Liver (tissue), 10 donors: ENCODE measurements at places on chromosomes 3 and 15.

DNA sequence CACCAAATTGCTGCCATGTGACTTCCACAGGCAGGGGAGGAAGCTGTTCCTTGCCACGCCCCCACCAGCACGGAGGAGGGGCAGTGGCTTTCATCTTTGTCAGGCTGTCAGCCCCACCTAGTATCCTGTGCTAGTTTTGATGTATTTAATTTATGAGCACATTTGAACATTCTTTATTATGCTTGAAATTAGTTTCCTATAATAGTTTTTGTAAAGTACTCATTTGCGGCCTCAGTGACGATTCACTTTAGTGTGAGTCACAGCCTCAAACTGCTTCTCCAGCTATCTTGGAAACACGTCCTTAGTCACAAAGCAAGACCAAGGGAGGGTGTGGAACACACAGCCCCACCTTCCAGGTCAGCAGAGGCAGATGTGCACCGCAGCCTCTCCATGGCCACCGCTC, 239.9 kb upstream of the ATP10A start:
- peaks cover 2% of the 10 kb centered on the region for H3K27me3 ChIP-seq
- no peak for DNase-seq
- H3K4me1 ChIP-seq = no peaks in the 10 kb centered on the region
- no peak overlapping the region for H3K27ac ChIP-seq
- no peak overlapping the region for H3K4me3 ChIP-seq

DNA sequence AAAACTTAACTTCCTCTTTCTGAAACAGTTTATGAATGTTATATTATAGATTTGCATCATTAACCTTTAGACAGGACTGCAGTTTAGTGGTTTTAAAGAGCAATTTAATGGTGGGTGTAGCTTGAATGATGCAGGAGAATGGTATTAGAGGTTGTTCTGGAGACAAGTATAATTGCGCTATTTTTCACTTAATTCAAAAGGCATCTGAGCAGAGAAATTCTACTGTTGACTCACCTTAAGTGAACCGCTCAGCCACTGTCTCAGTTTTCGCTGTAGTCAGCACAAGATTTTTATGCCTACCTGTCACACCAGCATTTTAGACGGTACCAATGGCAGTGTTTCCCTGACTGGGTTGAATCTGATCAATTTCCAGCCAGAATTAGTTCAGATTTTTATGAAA, 348.8 kb upstream of the DCBLD2 start:
- no peak overlapping the region for H3K4me3 ChIP-seq
- H3K36me3 ChIP-seq = no peaks in the 10 kb centered on the region
- H3K4me1 ChIP-seq = peaks cover 4% of the 10 kb centered on the region
- no peaks in the 10 kb centered on the region for H3K27me3 ChIP-seq
- DNase-seq = no peak

DNA sequence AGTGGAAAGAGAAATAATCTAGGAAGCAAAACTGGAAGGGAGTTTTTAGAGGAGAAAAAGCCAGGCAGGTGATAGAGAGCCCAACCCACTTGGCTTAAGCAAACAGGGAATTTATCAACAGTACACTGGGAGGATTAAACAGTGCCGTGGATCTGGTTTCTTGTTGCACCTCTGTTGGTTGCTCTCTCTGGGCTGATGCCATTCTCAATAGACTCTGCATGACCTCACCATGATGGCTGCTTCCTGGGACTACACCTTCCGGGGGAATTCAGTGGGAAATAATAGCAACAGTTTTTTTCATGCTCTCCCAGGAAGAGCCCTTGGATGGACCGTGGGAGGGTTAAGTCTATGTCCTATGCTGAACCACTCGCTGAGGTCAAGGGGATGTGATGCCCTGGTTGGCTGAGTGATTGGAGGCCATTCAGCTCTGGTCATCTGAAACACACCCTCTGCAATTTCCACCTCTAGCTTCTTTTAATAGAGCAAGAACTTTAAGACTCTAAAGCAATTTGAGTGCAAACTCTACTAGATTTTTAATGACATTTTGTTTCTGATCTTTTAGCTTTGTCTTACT, 74.2 kb downstream of the EPHB1 start:
- H3K36me3 ChIP-seq = no peaks in the 10 kb centered on the region
- H3K27me3 ChIP-seq = no peaks in the 10 kb centered on the region
- DNase-seq = no peak
- no peak overlapping the region for H3K4me3 ChIP-seq

GRCh38 chr3:194281306-194281705, 69.8 kb downstream of the CPN2 start:
- H3K27me3 ChIP-seq = no peaks in the 10 kb centered on the region
- no peaks in the 10 kb centered on the region for H3K36me3 ChIP-seq
- no peak for DNase-seq
- H3K4me1 ChIP-seq = peaks cover 19% of the 10 kb centered on the region
- no peak overlapping the region for H3K4me3 ChIP-seq
- H3K27ac ChIP-seq = no peak overlapping the region

DNA sequence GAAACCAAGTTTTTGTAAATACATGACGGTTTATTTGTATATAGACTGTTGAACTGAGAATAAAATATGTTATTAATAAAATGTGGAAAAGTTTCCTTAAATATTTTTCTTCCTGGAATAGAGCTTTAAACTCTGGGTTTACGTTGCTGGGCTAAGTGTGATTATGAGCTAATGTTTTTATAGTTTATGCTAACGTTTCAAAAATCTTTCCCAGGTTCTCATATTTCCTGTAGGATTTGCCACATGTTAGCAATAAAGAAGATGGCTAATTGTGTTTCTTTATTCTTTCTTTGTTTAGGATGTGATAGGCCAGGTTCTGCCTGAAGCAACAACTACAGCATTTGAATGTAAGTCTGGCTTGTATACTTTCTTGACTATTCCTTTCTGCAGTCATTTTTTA, 7.2 kb downstream of the MAP2K5 start:
- no peak overlapping the region for H3K4me3 ChIP-seq
- no peak for DNase-seq
- no peak overlapping the region for H3K27ac ChIP-seq
